ENCODE measurements at places on chromosomes 6 and 20. TPM values are rescaled to one million over a fixed set of nuclear protein-coding genes. Genes with fewer than 3 reads are reported as not detected.

DNA sequence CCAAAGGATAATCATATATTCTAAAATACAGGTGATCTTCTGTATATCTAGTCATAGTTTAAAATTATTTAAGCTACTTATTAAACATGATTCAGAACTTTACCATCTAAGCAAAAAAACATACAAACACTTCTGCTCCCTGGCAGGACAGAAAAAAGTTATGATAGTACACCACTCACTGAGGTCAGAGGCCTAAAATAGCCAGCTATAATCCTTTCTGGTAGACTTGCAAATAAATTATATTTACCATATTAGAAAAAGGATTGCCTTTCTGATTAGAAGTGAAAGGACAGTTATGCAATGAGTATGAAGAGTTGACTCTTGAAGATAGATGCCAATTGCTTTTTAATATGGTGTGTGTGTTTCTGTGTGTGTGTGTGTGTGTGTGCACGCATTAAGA lies 207.4 kb downstream of the BMP2 start:
- no peak for DNase-seq

DNA sequence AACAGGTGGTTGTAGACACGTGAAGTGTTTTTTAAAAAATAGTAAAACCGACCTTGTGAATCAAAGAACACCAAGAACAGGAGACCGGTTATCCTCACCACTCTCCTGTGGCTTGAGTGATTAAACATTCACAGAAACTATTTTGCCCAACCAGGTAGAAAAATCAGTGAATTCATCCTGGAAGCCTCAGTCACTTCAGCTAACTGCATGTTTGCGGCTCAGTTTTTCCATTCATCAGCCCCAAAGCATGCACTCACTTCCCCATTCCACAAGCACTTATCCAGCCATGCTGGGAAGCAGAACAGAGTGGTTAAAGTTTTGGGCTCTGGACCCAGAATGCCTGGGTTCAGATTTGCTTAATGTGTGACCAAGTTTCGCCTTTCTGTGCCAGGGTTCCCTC lies 2.4 kb downstream of the LRRN4 start:
- DNase-seq: peak; percentile 49

GRCh38 chr6:38016824-38017223 lies 197.3 kb downstream of the ZFAND3 start:
- DNase-seq: no peak

DNA sequence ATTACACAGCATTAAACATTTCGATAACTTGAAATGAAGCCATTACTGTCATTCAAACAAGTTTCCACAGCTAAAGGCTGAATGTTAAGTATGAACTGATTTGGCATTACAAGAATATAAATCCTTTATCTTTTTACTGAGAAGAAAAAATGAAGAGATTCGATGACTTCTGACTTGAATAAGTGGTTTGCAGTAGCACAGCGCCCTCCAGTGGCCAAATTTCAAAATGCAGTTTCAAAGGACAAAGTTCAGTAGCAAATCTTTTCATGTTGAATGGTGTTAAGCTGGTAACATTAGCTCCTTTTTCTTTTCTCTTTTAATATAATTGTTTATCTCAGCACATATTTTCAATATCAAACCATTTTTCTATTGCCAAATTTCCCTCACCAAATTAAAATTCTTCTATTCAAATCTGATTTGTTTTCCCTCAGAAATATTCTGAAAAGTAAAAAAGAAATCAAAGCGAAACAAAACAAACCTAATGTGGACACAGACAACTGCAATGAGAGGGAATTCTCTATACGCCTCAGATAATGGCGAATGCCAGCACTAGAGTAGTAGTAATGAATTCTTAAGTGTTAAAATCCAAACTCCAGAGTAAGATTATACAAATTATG lies 145.7 kb downstream of the BTBD9 start:
- DNase-seq: peak; percentile 84

- DNase-seq: peak; percentile 37
Observed at GRCh38 chr20:41308726-41309413, 8.7 kb downstream of the ZHX3 start.

DNA sequence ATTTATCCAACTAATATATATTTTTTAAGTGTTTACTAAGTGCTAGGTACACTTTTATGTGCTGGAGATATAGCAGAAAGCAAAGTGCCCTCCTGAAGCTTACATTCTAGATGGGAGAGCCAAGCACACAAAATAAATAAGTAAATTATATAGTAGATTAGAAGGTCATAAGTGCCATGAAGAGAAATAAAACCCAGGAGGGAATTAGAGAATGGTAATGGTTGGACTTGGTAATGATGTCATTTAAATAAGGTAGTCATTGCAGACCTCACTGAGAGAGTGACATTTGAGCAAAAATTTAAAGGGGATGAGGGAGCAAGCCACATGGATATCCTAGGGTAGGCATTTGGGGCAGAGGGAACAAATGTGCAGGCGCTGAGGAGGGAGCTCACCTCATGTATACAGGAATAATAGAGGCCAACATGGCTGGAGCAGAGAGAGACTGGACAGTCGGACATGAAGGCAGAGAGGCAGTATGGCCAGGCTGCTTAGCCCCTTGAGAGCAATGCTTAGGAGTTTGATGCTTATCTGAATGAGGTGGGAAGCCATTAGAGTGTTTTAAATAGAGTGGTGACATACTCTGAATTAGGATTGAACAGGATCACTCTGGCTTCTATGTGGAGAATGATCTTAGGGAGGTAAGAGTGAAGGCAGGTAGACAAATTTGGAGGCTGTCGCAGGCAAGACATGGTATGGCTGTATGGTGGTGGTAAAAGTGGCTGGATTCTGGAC lies 14.1 kb downstream of the DSE start:
- no peak for DNase-seq

DNA sequence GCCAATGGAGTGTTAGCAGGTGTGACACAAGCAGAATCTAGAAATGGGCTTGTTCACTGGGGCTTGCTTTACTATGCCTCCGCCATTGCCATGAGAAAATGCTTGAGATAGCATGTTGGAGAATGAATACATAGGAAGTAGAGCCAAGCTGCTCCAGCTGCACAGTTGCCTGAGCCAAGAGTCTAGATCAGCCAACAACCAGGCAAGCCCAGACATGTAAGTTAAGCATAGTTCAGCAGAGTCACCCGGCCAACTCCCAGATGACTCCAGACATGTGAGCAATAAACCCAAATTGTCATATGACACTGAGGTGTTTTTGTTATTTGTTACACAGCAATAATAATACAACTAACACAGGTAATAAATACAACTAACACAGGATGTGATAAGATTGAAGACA lies 167.9 kb downstream of the HAO1 start:
- peak; percentile 10 for DNase-seq

DNA sequence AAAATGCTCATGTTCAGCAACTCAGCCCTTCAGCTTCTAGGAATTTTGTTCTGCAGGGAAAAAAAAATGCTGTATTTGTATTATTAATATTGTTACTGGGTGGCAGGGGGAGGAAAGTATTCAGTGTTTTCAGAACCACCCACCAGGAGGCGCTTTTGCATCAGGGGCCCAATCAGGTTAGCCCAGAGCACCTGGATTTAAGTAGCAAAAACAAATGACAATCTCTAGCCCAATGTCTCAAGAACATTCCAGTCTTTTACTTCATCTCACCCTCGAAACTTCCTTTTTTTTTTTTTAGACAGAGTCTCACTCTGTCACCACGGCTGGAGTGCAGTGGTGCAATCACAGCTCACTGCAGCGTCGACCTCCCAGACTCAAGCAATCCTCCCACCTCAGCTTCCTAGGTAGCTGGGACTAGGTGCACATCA lies 635 bp upstream of the C20orf203 start:
- no peak for DNase-seq

DNA sequence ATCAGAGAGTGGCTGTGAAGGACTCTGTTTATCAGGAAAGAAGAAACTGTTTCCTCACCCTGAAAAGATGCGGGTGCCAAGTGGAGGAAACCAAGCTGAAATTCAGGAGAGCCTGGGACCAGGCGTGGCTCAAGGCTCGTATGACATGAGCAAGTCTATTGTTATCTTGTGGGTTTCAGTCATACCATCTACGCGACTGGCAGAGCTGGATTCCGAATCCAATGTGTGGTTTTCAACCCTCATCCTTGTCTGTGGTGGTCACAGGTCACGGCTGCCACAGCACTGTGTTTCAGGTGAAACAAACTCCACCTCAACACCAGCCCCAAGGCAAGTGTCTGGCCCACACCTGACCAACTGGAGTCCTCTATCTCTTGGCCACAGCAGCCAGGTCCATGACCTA lies 9.1 kb downstream of the MC3R start:
- DNase-seq: no peak

GRCh38 chr6:158552055-158552795 lies 7.7 kb upstream of the TMEM181 start:
- no peak for DNase-seq

REV3L gene
- 44.1 TPM for polyA plus RNA-seq

CSTF1 gene
- polyA plus RNA-seq: 28.4 TPM

ZNF512B gene
- 27.1 TPM for polyA plus RNA-seq

ERMARD gene
- polyA plus RNA-seq: 17.1 TPM

TMEM244 gene
- 0.48 TPM for polyA plus RNA-seq

FOXF2 gene
- polyA plus RNA-seq: 0.40 TPM

Data from muscle of back (tissue), 13 donors.